MCF 10A (cell line): ENCODE measurements at places on chromosomes 3 and 15. TPM values are rescaled to one million over a fixed set of nuclear protein-coding genes. Genes with fewer than 3 reads are reported as not detected.

DNA sequence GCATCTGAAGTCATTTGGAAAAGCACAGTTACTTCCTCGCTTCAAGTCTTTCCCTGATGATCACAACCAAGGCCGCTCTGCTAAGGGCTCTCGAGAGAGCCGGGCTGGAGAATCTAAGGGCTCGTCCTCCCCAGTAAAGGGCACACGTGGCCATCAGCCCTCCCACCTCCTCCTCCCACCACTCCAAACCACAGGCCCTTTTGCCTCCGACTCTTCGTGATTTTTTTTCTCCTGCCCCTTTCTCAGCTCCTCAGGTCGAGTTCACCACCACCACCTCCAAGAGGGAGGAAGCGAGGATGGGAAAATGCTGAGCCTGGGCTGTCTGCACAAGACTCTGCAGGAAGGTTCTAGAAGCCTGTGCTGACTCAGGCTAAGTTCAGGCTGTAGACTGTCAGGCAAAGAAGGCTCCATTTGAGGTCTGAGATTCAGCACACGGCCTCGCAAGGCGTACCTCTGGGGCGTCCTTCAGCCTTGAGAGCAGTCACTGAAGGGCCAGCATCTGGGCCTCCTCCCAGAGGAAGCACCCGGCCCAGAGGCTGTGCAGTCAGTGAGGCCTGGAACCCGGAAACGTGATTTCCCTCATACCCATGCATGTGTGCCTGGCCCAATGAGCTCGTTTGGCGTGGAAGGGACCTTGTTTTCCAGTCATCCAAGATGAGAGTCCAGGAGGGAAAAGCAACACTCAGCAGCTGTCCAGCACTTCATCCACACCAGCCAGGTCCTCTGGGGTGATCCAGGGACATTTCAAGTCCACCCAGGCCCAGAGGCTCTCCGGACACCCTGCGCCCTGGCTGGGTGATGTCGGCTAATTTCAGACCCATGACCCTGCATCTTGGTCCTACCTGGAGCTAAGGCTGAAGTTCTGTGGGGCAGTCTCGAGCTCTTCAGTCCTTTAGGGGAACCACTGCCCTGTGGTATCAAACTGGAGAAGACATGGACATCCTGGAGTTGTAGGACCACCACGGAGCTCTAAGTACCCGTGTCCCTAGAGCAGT, 196.8 kb downstream of the XXYLT1 start:
- DNase-seq: no peak

- no peak for DNase-seq
Measured at GRCh38 chr15:26890451-26890850, 23.6 kb downstream of the GABRA5 start.

GRCh38 chr3:172701751-172702150, 9.1 kb downstream of the NCEH1 start:
- no peak for DNase-seq

DNA sequence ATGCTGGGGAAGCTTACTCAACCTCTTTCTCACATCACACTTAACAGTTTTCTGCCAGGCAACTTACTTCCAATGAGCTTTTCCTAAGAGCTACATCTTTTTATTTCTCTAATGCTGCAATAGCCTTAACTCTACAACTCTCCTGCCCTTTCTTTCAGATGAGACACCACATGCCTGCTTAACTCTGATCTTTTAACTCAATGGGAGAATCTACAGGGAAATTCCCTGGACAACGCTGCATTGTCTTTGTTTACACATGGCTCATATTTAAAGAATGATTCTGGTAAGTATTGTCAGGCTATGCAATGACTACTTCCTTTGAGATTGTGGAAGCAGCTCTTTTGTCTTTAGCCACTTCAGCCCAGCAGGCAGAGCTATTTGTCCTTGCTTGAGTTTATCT, 353.1 kb upstream of the BCHE start:
- DNase-seq: peak; percentile 20

GRCh38 chr15:33987444-33987843, 19.1 kb downstream of the CHRM5 start:
- no peak for DNase-seq

DNA sequence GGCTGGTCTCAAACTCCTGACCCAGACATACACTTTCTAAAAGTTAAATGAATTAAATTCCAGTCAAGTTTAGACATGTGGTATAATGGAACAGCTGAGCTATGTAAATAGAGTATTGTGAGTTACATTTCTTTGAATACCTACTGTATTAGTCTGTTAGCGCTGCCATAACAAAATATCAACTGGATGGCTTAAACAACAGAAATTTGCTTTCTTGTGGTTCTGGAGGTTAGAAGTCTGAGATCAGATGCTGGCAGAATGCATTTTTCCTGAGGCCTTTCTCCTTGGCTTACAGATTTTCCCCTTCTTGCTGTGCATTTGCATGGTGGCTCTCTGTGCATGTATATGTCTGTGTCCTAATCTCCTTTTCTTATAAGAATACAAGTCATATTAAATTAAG, 101.5 kb upstream of the TGFBR2 start:
- DNase-seq: no peak

DNA sequence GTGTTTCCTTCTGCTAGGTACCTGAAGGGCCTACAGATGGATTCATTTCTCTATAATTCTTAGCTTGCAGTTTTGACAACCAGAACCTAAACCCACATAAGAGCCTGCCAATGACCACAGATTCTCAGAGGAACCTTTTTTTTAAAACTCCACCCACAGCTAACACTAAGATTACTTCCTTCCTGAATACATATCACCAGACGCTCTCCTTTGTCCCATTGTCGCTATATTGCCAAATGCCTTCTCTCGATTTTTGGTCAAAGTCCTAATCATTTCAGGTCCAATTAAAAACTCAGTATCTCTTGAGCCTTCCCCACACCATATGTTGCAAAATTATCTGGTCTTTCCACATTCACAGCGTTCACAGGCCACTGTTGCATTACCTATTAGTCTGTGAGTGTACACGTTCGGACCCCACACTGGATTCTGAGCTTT, 12.4 kb downstream of the ZNF710 start:
- DNase-seq: no peak

DNA sequence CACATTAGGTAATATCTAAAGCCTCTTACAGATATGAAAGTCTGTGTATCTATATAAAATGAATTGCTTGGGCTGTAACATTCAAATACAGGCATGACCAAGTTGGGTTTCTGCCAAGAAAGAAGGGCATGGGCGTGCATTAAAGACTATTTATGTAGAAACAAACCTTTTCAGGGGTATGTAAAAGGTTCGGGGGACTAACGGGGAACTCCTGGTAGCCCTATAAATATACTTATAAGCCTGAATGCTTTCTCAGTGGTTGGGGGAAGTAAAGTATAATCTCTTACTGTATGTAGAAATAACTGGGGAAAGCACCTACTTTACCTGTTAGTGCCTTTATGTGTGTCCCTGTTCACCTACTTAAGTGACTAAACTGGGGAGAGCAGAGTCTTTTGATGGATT, 154.5 kb upstream of the TBL1XR1 start:
- no peak for DNase-seq

DNA sequence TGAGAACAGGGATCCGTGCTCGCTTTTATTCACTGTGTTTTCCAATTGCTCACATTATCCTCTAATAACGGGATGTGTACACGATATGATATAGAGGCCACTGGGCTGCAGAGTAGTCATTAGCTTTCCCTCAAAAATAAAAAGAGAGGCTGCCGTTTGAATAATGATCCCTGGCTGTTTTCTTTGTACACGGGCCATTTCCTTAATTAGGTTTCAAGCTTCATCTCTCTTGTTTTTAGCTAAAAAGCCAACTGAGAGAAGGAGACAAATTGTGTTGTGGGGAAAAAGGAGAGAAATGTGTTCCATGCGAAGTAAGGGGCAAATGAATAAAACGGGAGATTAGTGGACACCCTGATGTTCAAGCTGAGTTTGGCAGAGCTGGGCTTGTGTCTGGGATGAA, 174.2 kb downstream of the CACNA2D3 start:
- DNase-seq: no peak

The SLC22A13 gene
- 1.7 and 1.9 TPM in 2 replicates for total RNA-seq

The OSTN gene
- not detected in 2 replicates for total RNA-seq

The CLRN1 gene
- not detected in 2 replicates for total RNA-seq

The NR2F2 gene
- 9.6 and 10.9 TPM in 2 replicates for total RNA-seq

The MESP2 gene
- total RNA-seq: not detected in 2 replicates

The SYNPR gene
- total RNA-seq: not detected in 2 replicates

The GADL1 gene
- total RNA-seq: not detected in 2 replicates

The CTDSPL2 gene
- 36.3 and 38.2 TPM in 2 replicates for total RNA-seq

The POTEB3 gene
- not detected in 2 replicates for total RNA-seq

The MTHFS gene
- total RNA-seq: 28.5 and 34.5 TPM in 2 replicates

The GRK7 gene
- not detected in 2 replicates for total RNA-seq

The ZNF620 gene
- 2.8 and 2.9 TPM in 2 replicates for total RNA-seq

The CDAN1 gene
- 9.5 and 14.8 TPM in 2 replicates for total RNA-seq
